ENCODE measurements at places on chromosomes 11 and 22. TPM values are rescaled to one million over a fixed set of nuclear protein-coding genes. Genes with fewer than 3 reads are reported as not detected.

Gene C11orf16
- not detected for total RNA-seq

Gene OR52I2
- total RNA-seq, result not detected

Gene CSNK2A3
- total RNA-seq, result 2.1 TPM

Gene OR51D1
- total RNA-seq, result not detected

Gene TMPRSS13
- not detected for total RNA-seq

Gene C11orf86
- 0.30 TPM for total RNA-seq

Gene ENDOD1
- total RNA-seq, result 79.0 TPM

Gene MUC15
- not detected for total RNA-seq

Gene MEI1
- total RNA-seq, result 0.28 TPM

Gene CECR2
- total RNA-seq, result under 0.01 TPM

Gene SMC1B
- not detected for total RNA-seq

Gene LMF2
- total RNA-seq, result 71.6 TPM

Gene TSSK2
- total RNA-seq, result not detected

Gene TMEM45B
- total RNA-seq, result not detected

Gene OR8G1
- total RNA-seq, result not detected

Gene INSC
- total RNA-seq, result not detected

Gene OR56A1
- under 0.01 TPM for total RNA-seq

All from smooth muscle cell of the umbilical artery (primary cell).